Activated CD4-positive, alpha-beta memory T cell treated with anti-CD3 and anti-CD28 coated beads for 36 hours (primary cell): ENCODE measurements at places on chromosomes 6 and 20. TPM values are rescaled to one million over a fixed set of nuclear protein-coding genes. Genes with fewer than 3 reads are reported as not detected.
A peak's percentile ranks its signal among the peaks of the same experiment; 100 is the strongest.

- DNase-seq = peak; percentile 60
Observed at GRCh38 chr20:23086056-23086566, at the start of gene CD93. Gene CD93 (minus strand): TSS chr20:23086324. CDS start chr20:23086192, 132 bp downstream.

The ZNF318 gene
- total RNA-seq = 12.1 TPM

The BPIFB4 gene
- not detected for total RNA-seq

The SCGN gene
- total RNA-seq = not detected

The PPIL6 gene
- 0.46 TPM for total RNA-seq

The RCAN2 gene
- 5.4 TPM for total RNA-seq

The HLA-DQA1 gene
- 1.4 TPM for total RNA-seq

DNA sequence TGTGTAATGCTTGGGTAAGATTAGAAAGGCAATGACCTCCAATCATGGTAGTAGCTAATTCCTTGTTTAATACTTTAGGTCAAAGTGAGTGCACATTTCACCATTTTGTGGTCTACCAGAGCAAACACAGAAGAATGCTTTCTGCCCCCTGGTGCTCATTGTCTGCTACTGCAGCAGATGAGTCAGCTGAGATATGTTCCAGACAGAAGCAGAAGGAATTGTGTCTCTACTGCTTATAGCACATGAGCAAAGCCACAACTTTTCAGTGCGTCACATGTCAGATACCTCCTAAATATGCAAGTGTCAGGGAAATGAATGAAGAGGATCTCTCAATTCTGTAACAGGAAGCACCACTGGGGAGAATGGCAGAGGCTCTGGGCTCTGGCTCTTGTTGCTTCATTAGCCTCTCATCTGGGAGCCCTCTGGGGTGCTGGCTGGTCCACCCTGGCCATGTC is 308.9 kb downstream of the ALDH8A1 start:
- DNase-seq = peak; percentile 85

DNA sequence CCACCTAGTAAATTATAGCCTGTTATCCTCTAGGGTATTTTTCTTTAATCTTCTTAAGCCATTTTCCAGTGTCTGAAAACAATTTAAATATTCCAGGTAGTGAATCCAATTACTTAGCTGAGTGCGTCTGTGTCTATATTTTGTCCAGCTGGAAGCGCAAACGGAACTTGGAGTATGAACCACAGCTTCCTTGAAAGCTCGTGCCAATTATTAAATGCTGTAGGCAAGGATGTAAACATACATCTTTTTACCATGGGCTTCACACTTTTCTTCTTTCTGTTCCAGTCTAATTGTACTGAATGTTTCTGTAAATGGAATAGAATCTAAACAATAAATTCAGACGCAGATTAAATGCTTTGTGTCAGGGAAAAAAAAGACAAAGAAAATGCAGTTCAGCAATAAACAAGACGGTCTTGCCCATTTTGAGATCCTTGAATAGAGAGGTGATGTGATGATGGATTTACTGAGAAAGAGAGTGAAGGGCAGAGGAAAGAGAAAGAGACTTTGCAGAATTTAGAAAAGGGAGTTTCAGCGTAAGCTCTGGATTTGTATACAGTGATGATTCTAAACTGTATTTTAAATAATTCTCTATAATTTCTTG is 1.9 kb downstream of the PLCB1 start:
- DNase-seq = no peak

The TENT5A gene
- total RNA-seq = 1.1 TPM

The ZSCAN31 gene
- 0.77 TPM for total RNA-seq

DNA sequence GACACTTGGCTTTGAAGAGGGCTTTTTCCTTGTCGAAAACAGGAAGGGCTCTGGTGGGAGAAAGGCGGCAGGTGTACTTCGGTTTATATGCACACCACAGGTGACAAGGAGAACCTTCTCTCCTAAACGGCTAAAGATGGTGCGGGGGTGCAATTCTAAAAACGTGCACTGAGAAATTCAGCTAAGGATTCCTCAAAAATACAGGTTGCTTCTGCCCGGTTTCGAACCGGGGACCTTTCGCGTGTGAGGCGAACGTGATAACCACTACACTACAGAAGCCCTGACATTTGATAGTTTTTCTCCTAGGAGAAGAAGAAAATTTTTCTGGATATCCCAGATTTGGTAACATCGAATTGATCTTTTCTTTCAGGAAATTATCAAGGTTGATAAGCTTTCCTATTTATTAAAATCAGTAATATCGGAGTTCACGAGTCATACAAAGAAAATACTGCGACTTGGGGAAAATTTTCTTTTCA is 32.0 kb downstream of the POM121L2 start:
- DNase-seq = peak; percentile 30

DNA sequence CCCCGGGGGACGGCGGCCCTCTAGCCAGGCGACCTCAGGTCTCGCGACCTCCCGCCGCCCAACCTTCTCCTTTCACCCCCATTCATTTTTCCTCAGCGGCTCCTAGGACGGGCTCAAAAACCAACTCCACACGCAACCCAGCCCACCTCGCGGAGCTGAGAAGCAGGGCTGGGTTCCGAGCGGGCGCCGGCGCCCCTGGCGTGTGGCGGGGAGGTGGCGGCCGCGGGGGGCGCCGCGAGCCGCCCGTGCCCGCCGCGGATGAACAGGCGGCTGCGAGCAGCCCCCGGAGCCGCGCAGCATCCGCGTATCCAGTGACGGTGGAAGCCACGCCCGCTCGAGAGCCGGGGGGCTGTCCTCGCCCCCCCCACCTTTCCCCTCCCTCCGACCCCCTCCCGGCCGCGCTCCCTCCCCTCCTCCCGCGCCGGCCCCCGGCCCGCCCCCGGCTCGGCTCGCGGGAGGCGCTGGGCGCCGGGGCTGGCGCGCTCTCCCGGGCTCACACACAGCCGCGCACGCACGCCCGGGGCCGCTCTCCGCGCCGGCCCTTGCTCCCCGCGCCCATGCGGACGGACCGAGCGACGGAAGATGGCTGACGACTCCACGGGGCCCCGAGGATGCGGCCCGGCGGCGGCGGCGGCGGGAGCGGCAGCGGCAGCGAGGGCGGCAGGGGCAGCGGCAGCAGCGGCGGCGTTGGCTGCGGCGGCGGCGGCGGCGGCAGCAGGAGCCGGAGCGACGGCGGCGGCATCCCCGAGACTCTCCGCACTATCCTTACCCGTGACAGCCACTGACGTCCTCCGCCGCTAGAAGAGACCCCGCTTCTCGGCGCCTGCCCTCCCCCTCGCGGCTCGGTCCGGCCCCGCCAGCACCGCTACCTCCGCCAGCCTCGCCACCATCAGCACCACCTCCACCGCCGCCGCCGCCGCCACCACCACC is at the start of gene SOBP:
SOBP (plus strand) TSS at position 482 of the 930 bp plus-strand sequence. CDS start 500 bp downstream, outside the sequence.
- DNase-seq = peak; percentile 41

The GRIK2 gene
- total RNA-seq = not detected

DNA sequence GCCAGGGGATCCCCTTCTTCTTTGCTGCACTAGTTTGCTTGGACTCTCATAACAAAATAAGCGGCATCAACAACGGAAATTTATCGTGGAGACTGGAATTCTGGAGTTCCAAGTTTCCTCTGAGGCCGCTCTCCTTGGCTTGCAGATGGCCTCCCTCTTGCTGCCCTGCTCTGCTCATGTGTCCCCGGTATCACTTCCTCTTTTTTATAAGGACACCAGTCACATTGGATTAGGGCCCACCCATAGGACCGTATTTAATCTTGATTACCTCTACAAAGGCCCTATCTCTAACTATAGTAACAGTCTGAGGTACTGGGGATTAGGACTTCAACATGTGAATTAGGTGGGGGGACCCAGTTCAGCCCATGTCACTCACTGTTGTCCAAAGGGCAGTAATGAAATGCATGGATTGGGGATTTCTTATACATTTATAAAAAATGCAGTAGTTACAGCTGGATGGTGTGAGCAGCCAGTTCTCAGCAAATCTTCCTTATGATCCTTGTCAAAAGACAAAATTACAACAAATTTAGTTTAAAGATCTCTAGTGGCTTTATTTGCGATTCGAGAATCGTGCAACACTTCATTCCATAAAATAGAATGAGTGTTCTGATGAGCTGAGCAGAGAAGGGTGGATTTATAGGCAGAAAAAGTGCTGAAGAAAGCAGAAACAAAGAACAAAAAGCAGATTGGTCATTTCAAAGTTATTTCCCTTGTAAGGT is 59.3 kb upstream of the AKAP12 start:
- no peak for DNase-seq

The CBLN4 gene
- not detected for total RNA-seq

GRCh38 chr6:134211297-134211696 is 106.6 kb downstream of the SGK1 start:
- DNase-seq = no peak

The SLC22A2 gene
- total RNA-seq = not detected

The PTCHD4 gene
- not detected for total RNA-seq

DNA sequence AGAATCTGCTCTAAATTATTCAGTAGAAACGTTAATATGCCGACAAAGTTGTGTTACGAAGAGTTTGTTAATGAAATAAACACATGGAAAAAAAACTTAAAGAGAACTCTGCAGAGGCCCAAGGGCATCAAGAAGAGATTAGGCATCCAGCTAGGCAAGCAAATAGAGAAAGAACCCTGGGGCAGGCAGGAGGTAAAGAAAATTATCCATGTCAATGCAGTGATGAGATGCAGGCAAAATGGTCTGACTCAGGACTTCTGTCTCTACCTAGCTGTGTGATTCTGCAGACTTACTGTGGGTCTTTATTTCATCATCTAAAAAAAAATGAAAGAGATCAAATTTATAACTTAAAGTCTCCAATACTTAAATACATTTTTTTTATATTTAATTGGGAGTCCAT is 448.0 kb downstream of the HAO1 start:
- no peak for DNase-seq

- no peak for DNase-seq
Observed at GRCh38 chr20:9736373-9736772, 102.5 kb downstream of the PAK5 start.

DNA sequence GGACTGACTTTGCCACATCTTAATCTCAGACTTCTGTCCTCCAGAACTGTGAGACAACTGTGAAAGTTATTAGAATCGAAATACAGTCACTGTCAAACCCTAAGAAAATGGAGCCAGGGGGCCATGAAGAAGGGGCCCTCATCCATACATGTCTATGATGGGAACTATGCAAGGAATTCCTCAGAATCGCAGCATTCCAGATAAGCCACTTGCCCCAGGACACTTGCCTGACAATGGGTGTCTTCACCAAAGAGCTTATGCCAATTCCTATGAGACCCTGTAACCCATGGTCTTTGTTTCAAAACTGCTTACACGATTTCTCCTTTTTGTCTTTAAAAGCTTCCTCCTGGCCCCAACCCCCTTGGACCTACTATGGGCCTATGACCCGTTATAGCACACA is 90.4 kb upstream of the FOXP4 start:
- no peak for DNase-seq

GRCh38 chr20:61558726-61559125 is 306.7 kb downstream of the CDH4 start:
- no peak for DNase-seq

- DNase-seq = no peak
Observed at GRCh38 chr6:24428615-24429014, 25.9 kb downstream of the MRS2 start.
